Activated T-helper 1 cell treated with anti-CD3 and anti-CD28 coated beads, Interleukin-12 subunit alpha, Interleukin-12 subunit beta, Interleukin-2, Interleukin-4 antibody, amounts not matched to agents 30 ng/mL and 10 ng/mL and 1 ng/mL, durations not matched to agents 14 hours and 24 hours and 36 hours (primary cell): ENCODE measurements at places on chromosomes 2 and 18. TPM values are rescaled to one million over a fixed set of nuclear protein-coding genes. Genes with fewer than 3 reads are reported as not detected.

DNA sequence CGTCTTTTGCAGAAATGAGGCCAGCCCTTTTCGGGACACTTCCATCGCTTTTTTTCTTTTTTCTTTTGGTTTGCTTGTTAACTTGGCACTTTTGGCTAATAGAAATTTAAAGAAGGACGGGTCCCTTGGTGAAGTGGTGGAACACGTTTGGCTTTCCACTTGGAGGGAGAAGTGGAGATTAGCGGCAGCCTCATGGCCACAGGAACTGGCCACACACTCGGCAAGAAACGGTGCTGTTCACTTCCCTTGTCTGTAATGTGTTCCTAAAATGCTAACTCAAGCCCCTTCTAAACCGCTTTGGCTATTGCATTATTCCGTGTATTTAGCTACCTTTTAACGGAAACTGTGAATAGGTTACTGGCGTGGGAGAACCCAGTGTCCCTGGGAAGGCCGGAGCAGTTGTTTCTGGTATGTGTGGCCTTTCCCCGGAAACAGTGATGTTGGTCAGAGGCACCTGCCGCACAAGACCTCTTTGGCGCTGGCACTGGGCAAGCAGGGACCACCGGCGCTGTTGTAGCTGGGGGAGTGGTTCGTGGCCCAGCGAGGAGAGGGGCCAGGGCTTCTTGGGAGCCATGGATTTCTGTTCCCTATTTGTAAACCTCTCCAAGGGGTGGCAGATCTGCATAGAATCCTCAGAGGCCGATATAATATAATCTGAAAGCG is 981 bp downstream of the RAMP1 start:
- DNase-seq, result no peak

DNA sequence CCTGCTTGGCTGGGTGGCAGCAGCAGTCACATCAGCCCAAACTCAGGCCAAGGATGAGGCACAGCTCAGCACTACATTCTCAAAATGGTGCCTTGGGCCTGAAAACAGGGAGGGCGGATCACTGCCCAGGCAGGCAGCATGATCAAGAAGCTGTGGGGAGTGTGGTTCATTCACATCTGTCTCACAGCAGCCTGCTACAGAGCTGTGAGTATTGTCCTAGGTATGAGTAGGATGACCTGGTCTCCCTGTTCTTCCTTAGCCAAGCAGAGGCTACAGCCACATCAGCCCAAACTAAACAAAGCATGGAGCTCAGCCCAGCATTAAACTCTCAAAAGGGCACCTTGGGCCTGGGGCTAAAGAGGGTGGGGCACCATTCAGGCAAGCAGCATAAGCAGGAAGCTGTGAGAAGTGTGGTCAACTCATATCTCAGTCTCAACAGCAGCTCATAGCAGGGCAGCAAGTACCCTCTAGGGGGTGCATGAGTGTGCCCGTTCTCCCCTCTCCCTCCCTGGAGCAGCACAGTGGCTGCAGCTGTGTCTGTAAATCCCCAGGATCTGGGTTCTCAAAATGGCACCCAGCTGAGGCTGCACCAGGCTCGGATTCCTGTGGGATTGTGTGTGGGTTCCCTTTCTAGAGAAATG is 139.6 kb downstream of the TRABD2A start:
- DNase-seq, result peak; percentile 21

DNA sequence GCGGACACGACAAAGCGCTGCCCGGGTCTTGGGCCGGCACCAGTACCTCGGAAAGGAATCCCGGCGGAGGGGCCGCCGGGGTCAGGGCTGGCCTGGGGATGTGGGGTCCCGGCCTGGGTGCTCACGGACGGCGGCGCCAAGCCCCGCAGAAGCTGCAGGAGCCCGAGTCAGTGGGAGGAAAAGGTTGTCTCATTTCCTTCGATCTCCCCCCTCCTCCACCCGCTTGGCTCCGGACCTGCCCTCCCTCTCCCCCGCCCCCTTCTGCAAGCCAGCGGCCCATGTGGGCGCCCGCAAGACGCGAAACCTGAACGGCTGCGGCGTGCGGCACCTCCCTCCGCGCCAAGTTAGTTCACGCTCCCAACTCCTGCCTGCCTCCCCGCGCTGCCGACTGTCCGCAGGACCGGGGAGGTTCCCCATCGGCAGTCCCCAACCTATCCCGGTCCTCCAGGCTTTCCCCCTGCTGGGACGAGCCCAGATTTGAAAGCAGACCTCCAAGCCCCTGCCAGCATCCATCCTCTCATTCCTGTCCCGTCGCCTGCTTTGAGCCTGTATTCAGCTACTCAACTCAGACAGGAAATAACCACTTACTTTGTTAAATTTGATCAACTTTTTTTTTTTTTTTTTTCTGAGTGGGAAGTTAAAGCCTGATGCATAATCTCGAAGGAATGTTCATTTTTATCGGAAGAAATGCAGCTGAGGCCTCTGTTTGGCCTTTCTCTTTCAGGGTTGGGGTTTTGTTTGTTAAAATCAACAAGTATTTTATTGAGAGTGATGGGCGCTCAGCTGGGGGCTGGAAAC is at the start of gene EVA1A:
TSS of gene EVA1A (minus strand) at position 172 of the 798 bp plus-strand sequence. CDS start 42,799 bp downstream, outside the sequence.
- no peak for DNase-seq

DNA sequence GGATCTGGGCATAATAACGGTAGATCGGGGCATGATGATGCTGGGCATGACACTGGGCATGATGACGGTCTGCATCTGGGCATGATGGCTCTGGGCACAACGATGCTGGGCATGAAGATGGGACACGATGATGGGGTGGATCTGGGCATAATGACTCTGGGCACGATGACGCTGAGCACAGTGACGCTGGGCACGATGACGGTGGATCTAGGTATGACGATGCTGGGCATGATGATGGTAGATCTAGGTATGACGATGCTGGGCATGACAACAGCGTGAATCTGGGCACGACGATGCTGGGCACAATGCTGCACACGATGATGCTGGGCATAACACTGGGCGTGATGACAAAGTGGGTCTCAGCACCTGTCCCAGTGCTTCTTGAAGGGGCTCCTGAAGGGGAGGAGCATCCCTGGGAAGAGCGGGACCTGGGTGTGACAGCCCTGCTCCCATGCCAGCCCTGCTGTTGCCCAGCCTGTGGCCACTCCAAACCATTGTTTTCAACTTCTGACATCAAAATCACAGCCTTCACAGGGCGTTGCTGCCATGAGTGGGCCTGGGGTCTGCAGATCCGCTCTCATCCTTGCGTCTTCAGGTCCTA is 30.4 kb upstream of the ALLC start:
- DNase-seq, result no peak

The AQP12A gene
- total RNA-seq, result not detected in 2 replicates
